T-helper 9 cell (primary cell): ENCODE measurements at places on chromosomes 3 and 15.

- no peak for DNase-seq
These were observed 226.0 kb downstream of the KLF13 start for GRCh38 chr15:31552482-31553099.

GRCh38 chr3:129672412-129672811 is 65.9 kb upstream of the PLXND1 start:
- DNase-seq = no peak

DNA sequence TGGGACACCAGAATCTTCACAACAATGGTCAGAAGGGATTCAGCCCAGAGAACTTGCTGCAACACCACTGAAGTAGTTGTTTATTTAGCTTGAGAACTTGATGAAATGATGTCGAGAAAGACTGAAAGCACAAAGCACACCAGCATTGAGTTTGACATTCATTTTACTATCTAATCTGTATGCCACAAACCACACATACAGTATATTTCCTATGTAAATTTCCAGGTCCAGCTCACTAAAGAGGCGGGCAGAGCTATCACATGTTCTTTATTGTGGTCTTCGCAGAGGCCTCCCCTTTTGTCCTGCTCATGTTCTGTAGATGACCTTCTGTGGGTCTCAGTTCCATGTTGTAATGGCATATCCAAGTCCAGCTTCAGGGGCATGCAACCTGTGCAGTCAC is 10.4 kb upstream of the FMN1 start:
- no peak for DNase-seq

DNA sequence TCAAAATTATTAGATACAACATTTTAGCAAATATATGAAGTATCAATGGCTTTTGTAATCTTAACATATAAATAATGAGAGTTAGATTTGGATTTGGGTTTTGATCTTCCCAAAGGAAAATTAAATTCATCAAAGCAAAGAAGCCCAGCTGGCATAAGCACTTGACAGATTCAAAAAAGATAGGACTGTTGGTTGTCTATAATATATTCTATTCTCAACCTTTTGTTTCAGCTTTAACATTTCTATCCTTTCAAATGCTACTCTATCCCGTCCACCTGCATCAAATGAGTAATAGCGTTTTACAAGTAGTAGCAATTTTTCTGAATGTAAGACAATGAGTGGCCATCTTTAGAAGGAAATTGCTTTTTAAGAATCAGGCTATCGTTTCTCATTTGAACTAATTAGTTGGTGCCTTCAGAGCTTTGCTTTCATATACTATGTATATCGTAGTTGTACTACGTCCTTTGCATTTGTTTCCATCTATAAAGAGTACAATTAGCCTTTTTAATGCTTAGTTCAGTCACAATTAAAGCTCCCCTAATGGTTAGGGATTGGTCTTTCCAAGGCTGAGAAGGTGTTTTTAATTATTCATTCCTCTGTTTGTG is 278.0 kb downstream of the UBE2E2 start:
- DNase-seq = no peak

DNA sequence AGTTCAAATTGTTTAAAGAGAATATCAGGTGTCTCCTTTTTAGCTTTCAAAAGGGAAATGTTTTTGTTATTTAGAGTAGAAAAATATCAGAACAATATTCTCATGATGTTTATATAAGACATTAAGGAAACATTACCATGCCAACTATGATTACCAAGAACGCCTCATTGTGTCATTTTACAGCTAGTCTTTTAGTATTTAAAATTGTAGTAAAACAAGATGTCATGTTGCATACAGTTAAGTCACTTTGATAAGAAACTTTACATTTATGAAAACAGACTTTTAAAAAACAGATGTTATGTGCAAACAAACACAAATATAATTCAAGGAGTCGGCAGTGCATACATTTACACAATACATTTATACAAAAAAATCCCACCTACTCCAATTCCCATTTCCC is 4.4 kb downstream of the PLSCR4 start:
- no peak for DNase-seq

DNA sequence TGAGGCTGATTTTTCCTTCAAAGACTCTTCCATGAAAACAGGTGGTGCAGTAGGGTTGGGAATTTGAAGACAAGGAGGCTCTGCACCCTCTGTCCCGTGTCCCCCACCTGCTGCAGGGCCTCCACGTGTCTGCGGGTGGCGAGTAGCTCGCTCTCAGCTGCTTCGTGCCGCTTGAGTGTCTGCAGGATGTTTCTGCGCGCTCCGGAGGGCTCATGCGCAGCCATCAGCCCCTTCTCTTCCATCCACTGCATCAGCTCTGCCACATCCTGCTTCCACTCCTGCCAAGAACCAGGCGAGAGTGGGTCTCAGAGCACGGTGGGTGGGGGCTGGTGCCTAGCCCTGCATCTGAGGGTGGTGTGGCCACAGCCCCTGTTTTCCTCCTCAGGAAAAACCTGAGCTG is 17.8 kb downstream of the SPTBN5 start:
- no peak for DNase-seq

- DNase-seq = no peak
These were observed 451.4 kb downstream of the WDR72 start for GRCh38 chr15:53307952-53308624.

DNA sequence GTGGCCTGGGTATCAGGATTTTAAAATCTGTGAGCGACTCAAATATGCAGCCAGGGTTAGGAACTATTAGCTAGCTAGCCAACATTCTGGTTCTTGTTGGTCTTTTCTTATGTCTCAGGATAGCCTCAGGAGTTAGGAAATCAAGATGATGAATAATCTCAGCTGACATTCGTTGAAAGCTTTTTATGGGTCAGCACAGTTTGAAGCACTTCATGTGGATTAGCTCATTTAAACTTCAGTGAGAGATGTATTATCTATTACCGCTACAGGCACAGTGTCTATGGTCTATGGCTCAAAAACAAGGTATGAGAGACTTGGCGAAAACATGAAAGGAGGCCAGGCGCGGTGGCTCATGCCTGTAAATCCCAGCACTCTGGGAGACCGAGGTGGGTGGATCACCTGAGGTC is 187.5 kb upstream of the THRB start:
- no peak for DNase-seq

- no peak for DNase-seq
These were observed 4.2 kb upstream of the PLOD2 start for GRCh38 chr3:146164971-146165769.

DNA sequence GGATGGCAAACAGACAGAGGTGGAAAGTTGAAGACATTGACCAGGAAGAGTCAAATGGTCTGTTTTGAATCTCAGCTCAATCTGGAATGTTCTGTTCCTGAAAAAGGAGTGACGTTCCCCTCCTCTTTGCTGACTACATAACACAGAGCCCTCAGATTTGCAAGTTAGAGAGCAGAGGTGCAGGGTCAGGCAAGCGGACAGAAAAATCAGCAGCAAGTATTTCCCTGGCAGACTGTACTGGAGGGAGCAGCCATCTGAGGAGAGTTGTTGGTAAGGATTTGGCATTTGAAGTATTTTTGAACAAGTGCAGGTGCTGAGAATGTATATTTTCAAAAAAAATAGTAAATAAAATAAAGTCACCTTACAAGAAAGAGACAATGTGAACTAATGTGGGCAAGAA is 17.6 kb downstream of the ZNF80 start:
- DNase-seq = no peak
